ENCODE measurements at places on chromosomes 5 and 9.
A peak's percentile ranks its signal among the peaks of the same experiment; 100 is the strongest.

- no peak for DNase-seq
These were observed 40.4 kb downstream of the ABLIM3 start for GRCh38 chr5:149181732-149182131.

GRCh38 chr5:139930406-139930805, 112.7 kb downstream of the NRG2 start:
- DNase-seq: no peak

DNA sequence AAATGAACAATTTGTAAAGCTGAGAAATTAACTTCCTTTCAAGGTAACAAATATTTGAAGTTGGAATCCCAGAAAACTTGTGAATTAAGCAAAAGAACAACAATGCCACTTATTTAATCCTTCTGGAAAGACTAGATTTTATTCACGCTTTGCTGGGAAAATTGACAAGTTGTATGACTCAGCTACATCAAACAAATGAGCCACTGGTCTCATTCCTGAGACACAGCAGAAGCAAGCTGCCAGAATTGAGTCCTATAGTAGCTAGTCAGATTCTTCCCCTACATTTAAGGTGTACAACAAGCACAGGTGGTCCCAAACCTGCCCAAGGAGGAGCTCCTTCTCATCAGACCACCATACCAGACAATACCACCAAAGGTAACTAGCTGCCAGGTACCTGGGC, 280.7 kb downstream of the SPOCK1 start:
- no peak for DNase-seq

GRCh38 chr5:58406394-58406793, 53.5 kb downstream of the PLK2 start:
- DNase-seq: no peak

- no peak for DNase-seq
These were observed 94.2 kb upstream of the MVB12B start for GRCh38 chr9:126232461-126232860.

- no peak for DNase-seq
These were observed 397.6 kb downstream of the RASEF start for GRCh38 chr9:82665324-82665723.

- DNase-seq: no peak
These were observed 196.7 kb downstream of the WDR70 start for GRCh38 chr5:37575541-37576489.

DNA sequence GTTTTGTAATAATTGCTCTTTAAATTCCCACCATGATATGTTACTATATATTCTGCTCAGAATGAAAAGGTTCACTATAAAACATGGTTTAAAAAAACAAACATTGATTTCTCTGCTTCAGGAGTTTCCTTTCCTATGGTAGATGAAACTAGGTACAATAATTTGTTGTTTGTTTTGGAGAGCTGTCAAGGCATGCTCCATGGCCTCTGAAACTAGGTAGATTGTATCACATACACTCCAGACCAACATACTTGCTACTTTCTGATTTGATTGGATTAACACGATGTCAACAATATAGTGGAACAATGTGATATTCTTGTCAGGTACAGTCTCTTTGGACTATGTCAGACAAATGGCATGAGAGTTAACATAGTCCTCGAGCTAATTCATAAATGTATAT, 452.7 kb upstream of the CDH9 start:
- DNase-seq: no peak

GRCh38 chr9:131678499-131679111, 61.3 kb downstream of the RAPGEF1 start:
- DNase-seq: peak; percentile 85

GRCh38 chr5:106085136-106085535, 1585.6 kb downstream of the EFNA5 start:
- DNase-seq: no peak

- DNase-seq: no peak
These were observed 5.7 kb downstream of the FGD3 start for GRCh38 chr9:92952906-92953610.

Data from CD4-positive, alpha-beta T cell treated with Interleukin-17A for 1 hour (primary cell).